ENCODE measurements at places on chromosomes 5 and 9. TPM values are rescaled to one million over a fixed set of nuclear protein-coding genes. Genes with fewer than 3 reads are reported as not detected.

Gene SURF2
- 3.4 TPM for total RNA-seq

Gene SCGB3A1
- total RNA-seq = not detected

Gene INSL6
- 6.3 TPM for total RNA-seq

Gene CTXN3
- total RNA-seq = 2.6 TPM

Gene PCDHA1
- 5.3 TPM for total RNA-seq

Gene FOXB2
- not detected for total RNA-seq

Gene REEP2
- 1.4 TPM for total RNA-seq

Gene RABL6
- 40.2 TPM for total RNA-seq

Gene TLX3
- not detected for total RNA-seq

Gene NANS
- 42.9 TPM for total RNA-seq

Gene TMC1
- total RNA-seq = 0.96 TPM

Gene JAKMIP2
- 1.2 TPM for total RNA-seq

Gene CNTLN
- total RNA-seq = 80.2 TPM

Gene BASP1
- total RNA-seq = 170 TPM

Gene NMUR2
- 1.7 TPM for total RNA-seq

Gene CSF1R
- 48.9 TPM for total RNA-seq

Gene SLC24A2
- 2.6 TPM for total RNA-seq

Gene GARIN3
- total RNA-seq = not detected

Gene TOR2A
- 4.6 TPM for total RNA-seq
